ENCODE measurements at places on chromosomes 4 and X.
A peak's percentile ranks its signal among the peaks of the same experiment; 100 is the strongest.

GRCh38 chr4:141513866-141514265, 122.5 kb upstream of the IL15 start:
- DNase-seq: no peak

DNA sequence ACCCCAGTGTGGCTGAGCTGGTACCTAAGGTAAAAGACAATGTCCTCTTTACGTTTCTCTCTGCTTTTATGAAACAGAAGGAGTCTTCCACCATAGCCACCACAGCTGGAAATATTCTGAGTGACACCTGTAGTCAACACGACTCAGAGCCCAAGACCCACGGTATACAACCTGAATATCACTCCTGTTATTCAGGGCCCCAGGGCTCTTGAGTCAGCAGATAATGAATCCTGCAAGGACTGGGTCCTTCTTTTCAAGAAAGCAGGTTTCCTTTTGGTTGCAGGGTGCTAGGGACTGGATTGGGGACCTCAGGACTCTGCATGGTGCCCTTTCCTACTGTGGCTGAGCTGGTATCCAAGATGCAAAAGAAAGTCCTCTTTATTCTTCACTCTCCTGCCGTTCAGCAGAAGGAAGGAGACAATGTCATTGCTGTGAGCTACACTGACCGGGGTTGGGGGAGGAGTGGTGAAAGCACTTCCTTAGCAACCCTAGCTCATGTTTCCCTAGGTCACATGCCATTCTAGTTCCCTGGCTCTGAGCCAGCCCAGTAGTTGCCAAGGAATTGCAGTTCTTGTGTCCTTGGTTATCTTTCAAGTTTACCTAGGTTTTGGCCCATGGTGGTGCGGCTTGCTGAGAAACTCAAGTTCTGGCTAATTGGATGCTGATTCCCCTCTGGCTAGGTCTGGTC, 23.7 kb upstream of the UNC5C start:
- DNase-seq: no peak

DNA sequence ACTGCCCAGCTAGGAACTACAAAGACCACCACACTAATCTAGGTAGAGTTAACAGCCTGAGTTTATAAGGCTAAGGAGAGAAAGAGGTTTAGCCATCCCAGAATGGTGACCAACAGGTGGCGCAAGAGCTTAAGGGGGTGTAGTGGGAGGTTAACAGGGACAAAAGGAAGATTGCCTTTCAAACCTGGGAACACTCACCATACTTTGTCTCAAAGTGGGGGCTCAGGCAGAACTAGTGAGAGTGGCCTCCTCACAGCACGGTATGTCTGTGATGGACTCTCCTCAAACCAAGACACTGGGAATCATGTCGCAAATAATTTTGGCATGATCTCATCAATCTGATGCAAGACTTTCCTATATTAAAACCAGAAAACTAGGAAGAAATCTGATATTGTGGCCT, 23.4 kb downstream of the CCNI start:
- DNase-seq: no peak

GRCh38 chr4:137635601-137636000, 103.3 kb upstream of the PCDH18 start:
- peak; percentile 17 for DNase-seq

GRCh38 chr4:127250577-127250976, 382.2 kb upstream of the INTU start:
- no peak for DNase-seq

- no peak for DNase-seq
These were observed 776.6 kb upstream of the LCORL start for GRCh38 chr4:18798123-18798522.

All from hepatic stellate cell (primary cell).